ENCODE measurements at places on chromosomes 2 and 18. TPM values are rescaled to one million over a fixed set of nuclear protein-coding genes. Genes with fewer than 3 reads are reported as not detected.

TCF4 gene
- 37.3 TPM for total RNA-seq

MARCHF4 gene
- not detected for total RNA-seq

GPR75 gene
- 4.5 TPM for total RNA-seq

CYRIA gene
- total RNA-seq, result 18.3 TPM

TGFA gene
- 8.9 TPM for total RNA-seq

MAP3K2 gene
- 24.4 TPM for total RNA-seq

- no peak for DNase-seq
Measured at GRCh38 chr2:236112466-236112865, 55.7 kb downstream of the GBX2 start.

DNA sequence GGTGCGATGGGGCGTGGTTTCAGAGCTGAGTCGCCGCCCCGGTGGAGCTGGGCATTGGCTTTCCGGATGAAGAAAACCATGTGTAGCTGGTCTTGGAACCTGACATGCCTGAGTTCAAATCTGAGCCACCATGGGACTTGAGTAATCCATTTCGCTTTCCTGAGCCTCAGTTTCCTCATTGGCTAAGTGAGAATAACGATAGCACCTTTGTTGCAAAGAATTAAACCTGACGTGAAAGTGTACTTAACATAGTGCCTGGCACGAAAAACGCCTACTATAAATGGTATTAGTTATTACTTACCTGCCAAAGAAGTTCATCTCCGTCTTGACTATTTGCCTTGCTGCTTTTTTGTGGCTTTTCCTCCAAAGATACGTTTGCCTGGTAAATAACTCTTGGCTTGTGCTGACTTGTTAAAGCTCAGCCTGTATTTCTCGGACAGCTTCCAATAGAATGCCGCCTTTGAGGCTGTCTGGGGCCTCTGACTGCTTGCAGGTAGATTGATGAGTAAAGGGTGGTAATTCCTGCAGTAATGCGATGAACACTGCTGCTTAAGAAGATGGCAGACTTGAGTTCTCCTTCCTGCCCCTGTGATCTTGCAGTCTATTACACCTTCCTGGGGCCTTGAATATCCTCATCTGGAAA lies 1.3 kb downstream of the CDCA7 start:
- DNase-seq, result no peak

- DNase-seq, result no peak
Measured at GRCh38 chr18:58803978-58804377, 60.7 kb upstream of the ZNF532 start.

DNA sequence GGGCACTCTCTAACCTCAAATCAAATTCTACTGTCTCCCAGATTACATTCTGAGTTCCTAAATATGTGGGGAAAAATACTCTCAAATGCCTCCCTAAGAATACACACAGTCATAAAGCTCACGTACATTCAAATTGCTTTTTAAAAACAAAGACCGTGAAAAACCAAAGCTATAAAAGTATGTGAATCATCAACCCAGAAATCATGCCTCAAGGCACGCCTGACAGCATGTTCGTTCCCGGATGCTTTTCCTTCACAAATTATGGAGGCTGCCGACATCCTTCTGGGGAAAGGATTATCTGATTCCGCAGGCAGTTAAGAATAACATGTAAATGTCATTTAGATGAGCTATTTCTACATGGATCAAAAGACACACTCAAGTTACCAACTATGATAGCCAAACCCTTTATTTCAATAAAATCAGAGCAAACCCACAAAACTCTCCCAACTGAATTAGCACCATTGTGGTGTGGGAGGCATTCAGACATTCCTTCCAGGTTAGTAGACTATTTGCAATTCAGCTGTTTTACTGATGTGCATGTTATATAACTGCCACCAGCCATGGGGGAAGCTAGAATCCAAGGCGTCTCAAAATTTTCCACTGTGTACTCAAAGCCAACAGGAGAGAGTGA lies 398.2 kb upstream of the TRIB2 start:
- peak; percentile 63 for DNase-seq

GRCh38 chr2:71800851-71801250 lies 346.8 kb downstream of the CYP26B1 start:
- DNase-seq, result no peak

DNA sequence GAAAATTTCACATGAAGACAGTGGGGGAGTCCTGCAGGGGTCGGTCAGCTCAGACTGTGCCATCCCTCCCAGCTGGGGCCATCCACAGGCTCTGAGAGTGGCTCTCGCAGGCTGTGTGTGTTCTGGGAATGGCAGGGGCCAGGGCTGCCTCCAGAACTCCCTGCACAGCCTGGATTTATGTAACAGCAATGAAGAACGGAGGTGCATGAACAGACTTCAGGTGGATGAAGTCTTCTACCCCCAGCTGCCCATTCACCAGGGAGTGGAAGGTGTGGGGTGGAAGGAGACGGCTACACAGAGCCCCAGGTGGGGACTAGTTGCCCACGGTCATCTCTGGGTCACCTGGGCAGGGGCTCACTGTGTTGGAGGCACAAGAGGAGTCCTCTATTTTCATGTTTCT lies 56.1 kb upstream of the HDAC4 start:
- no peak for DNase-seq

DNA sequence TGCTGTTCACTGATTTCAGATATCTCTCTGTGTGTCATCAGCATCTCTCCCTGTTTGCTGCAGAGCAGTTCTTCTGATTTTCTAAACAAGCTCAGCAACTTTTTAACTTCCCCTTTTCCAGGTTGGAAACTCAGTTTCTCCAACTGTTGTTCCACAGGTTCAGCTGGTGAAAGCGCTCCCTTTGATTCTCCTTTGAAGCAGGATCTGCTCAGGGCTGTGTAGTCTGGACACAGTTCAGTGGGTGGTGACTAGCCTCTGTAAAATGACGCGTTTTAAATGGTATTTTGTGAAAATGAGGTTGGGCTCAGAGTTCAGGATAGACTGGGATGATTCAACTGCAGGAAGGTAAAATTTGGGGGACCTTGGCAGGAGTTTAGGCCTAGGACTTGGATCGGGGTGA lies 106.3 kb downstream of the TRIM43 start:
- DNase-seq, result no peak

- no peak for DNase-seq
Measured at GRCh38 chr2:100716581-100716980, 103.4 kb upstream of the NPAS2 start.

- DNase-seq, result no peak
Measured at GRCh38 chr2:124886216-124886615, 861.1 kb downstream of the CNTNAP5 start.

GRCh38 chr2:107437807-107438206 lies 388.9 kb upstream of the RGPD4 start:
- no peak for DNase-seq

- DNase-seq, result no peak
Measured at GRCh38 chr2:213199871-213200270, 48.5 kb upstream of the IKZF2 start.

GRCh38 chr2:241049739-241050623 lies 51.6 kb downstream of the SNED1 start:
- no peak for DNase-seq

Measured in SJCRH30 (cell line).